Activated CD8-positive, alpha-beta T cell treated with anti-CD3 and anti-CD28 coated beads for 36 hours (primary cell): ENCODE measurements at places on chromosomes 5 and 9.

GRCh38 chr9:89544279-89544661, 46.4 kb upstream of the SEMA4D start:
- no peak for DNase-seq

GRCh38 chr9:127931092-127931881, 710 bp upstream of the PIP5KL1 start:
- peak; percentile 45 for DNase-seq

GRCh38 chr5:119268387-119269060, 87.3 kb upstream of the TNFAIP8 start:
- peak; percentile 97 for DNase-seq

GRCh38 chr5:170614720-170615119, 110.9 kb downstream of the KCNIP1 start:
- peak; percentile 23 for DNase-seq

GRCh38 chr9:106980551-106981101, 117.7 kb downstream of the ZNF462 start:
- DNase-seq, result no peak

DNA sequence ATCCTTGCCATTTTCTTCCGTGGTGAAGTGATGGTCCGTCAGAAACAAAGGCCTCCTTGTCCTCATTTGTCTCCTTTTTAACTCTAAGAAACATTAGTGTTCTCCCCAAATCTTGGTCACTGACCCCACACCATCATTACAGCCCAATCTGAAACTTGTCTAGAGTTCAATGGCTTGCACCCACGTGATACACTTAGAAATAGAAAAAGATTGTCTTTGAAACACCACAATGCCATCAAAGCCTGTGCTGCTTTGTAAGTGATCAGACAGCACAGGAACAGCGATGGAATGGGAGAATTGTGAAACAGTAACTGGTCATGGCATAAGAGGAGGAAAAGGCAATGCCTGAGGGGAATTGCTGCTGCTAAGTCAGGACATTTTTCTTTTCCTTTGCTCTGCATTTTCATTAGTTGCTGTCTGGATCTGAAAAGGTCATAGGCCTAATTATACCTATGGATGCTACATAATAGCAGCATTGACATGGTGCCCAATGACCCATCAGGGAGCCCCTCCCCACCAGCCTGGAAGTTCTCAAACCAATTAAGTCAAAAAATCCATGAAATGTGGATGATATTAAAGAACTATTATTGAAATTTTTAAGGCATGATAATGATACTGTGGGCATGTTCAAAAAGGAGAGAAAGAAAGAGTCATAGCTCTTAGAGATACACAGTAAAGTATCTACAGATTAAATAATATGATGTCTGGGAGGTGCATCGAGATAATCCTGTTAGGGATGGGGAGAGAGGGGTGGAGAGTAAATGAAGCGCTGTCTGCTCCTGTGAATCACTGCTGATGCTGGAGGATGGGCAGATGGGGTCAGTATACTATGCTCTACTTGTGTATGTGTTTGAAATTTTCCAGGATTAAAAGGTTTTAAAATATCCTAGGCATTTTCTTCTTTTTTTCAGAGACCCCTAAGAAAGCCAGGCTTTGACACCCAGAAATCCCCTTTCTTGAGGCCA, 83.6 kb downstream of the ENC1 start:
- no peak for DNase-seq

DNA sequence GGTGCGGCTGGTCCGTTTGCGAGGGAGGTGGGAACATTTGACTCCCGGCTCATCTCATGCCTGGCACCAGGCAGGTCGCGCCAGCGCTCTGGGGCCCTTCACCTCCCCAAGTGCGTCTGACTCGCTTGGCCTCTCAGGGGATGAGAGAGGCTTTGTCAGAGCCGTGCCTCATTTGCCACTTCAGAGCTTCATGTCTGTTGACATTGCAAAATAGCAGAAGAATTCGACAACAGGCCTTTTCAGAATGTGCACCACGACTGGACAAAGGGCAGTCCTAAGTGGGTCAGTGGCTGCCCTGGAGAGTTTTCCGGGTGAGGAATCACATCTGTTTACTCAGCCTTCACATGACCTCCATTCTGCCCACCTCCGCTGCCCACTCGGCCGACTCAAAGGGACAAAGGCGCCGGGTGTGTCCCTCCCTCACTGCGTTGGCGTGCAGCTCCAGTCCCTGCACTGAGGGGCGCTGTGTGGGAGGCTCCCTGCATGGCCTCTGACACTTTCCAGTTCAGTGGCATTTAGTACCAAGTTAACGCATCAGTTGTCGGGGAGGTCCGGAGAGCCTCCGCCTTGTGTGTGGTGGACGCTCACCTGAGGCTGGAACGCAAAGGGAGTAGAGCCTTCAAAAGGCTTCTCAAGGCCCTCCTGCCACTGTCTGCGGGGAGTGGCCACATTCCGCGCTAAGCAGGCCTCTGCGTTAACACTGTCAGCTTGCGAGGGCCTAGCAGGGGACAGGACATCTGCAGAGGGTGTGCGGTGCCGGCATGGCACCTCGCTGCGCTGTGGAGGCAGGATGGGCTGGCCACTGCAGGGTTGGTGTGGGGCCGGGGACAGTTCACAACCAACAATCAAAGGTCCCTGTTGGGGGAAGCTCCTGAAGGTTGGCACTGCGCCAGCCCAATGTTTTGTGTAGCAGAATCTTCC, 171.5 kb downstream of the NXNL2 start:
- DNase-seq, result no peak

DNA sequence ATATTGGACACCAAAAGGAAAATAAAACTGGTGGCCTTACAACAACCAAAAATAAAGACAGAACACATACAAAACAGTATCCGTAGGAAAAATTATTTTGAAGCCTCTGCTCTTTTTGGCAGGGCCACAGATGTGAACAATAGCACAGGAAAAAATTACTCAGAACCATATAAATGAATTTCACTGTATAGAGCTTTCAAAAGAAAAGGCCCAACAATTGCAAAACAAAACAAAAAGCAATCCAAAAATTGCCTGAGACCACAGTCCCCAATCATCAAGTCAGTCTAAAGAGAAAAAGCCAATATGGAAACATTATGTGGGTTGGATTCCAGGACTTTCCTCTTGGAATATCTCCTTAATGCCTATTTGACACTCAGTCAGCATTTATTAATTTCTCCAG, 243.8 kb downstream of the CEMIP2 start:
- DNase-seq, result no peak

GRCh38 chr5:113317636-113318035, 117.2 kb downstream of the TSSK1B start:
- no peak for DNase-seq

DNA sequence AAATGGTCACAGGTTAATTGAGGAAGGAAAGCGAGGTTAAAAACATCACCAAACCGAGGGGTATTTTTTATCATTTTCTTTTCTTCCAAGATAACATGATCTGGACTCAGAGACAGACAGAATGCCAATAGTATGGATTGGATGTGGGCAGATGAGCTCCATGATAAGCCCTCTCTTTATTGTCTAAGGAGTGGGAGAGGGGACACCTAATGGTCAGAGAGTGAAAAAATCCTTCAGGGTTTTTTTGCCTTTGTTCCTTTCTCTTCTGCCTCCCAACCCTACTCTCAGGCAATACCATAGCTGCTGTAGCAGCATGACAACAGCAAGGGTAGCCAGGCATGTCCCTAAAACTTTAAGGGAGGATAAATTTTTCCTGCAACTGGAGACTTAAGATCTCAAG, 94.7 kb downstream of the DIRAS2 start:
- DNase-seq, result no peak

GRCh38 chr9:893843-894420, 52.4 kb downstream of the DMRT1 start:
- DNase-seq, result peak; percentile 85
